ENCODE measurements at places on chromosomes 3 and 15. TPM values are rescaled to one million over a fixed set of nuclear protein-coding genes. Genes with fewer than 3 reads are reported as not detected.

Gene ITIH1
- total RNA-seq = not detected

Gene CORO2B
- 2.9 TPM for total RNA-seq

Gene PLXND1
- 392 TPM for total RNA-seq

Gene SOX14
- total RNA-seq = not detected

Gene ADGRG7
- not detected for total RNA-seq

Gene SCAANT1
- total RNA-seq = not detected

Gene CYP1A1
- 39.8 TPM for total RNA-seq

Gene RSL24D1
- total RNA-seq = 47.2 TPM

Gene PLSCR5
- total RNA-seq = not detected

Gene GATM
- total RNA-seq = 0.26 TPM

Gene NDUFB4
- 20.8 TPM for total RNA-seq

Gene SH3GL3
- not detected for total RNA-seq

Gene ZNF860
- 1.3 TPM for total RNA-seq

Gene TRIM71
- under 0.01 TPM for total RNA-seq

Gene APOD
- total RNA-seq = 12.9 TPM

Gene HGD
- not detected for total RNA-seq

Gene LRRC31
- not detected for total RNA-seq

Gene CPA3
- total RNA-seq = 0.51 TPM

DNA sequence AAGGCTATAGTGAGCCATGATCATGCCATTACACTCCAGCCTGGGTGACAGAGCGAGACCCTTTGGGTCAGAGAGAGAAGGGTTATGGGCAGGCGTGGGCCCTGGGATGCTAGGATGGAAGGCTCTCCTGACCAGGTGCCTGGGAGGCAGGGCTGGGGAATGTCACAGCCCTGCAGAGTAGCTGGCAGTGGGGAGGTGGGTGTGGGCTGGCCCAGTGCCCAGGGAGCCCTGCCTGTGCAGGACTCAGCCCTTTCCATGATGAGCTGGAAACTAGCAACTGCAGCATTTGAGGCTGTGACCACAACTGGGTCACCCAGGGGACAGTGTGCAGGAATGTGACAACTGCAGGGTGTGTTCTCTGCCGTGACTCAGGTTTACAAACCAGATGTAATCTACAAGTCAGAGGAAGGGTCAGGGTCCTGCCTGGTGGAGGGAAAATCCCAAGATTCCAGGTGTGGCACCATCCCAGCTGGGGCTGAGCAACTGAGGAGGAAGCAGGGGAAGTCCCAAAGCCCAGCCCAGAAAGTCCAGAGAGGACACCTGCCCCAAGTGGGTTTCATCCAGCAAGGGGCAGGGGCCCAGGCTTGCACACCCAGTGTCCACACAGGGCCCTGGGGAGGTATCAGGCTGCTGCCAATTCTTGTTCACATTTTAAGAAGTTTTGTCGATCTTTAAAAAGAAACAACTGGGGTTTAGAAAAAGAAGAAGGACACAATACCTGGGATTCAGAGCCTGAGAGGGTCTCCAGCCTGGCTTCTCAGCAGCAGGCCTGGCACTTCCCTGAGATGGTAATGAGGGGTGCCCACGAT lies 45.5 kb downstream of the SLC28A1 start:
- DNase-seq = peak; percentile 40

GRCh38 chr15:72995849-72996248 lies 56.4 kb upstream of the NEO1 start:
- no peak for DNase-seq

GRCh38 chr3:157423337-157423736 lies 13.3 kb upstream of the PTX3 start:
- no peak for DNase-seq

GRCh38 chr3:119365418-119365817 lies 71.2 kb downstream of the ARHGAP31 start:
- DNase-seq = no peak

- DNase-seq = no peak
Measured at GRCh38 chr15:75051711-75052110, 28.3 kb downstream of the PPCDC start.

- no peak for DNase-seq
Measured at GRCh38 chr3:74711913-74712512, 97.6 kb upstream of the CNTN3 start.

DNA sequence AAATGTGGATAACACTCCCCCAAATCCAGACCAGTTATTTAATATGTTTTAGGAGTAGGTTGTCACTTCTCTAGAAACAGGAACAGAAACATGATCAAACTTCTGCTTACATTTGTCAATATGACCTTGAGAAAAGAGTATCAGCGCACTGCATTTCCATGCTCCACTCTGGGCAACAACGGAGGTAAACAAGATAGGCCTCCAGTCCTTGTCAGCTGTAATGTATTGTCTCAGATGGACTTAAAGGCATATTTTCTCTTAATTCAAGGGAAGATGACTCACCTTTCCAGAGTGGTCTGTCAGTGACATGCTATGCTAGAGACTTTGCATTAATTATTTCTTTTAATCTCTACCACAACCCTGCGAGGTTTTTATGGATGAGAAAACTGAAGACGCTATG lies 51.6 kb upstream of the TCF12 start:
- DNase-seq = no peak

DNA sequence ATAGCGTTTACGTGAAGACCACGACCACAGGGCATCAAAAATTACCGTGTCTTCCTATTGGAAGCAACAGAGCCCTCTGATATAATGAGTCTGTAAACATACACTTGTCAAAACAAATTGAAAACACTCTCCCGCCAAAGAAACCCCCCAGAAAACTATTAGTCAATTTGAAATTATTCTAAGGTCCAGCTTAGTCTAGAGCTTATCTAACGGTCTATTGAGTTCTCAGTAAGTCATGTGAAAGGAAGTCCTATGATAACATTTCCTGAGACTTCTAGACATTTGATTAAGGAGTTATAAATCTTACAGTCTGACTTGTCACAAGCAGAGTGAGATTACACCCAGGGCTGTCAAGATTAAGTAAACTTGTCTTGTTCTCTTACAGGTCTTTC lies 356.3 kb downstream of the FOXP1 start:
- DNase-seq = no peak

- no peak for DNase-seq
Measured at GRCh38 chr15:25060996-25061620, 106.3 kb downstream of the SNRPN start.

GRCh38 chr3:158108445-158108985 lies 1.4 kb upstream of the RSRC1 start:
- no peak for DNase-seq

DNA sequence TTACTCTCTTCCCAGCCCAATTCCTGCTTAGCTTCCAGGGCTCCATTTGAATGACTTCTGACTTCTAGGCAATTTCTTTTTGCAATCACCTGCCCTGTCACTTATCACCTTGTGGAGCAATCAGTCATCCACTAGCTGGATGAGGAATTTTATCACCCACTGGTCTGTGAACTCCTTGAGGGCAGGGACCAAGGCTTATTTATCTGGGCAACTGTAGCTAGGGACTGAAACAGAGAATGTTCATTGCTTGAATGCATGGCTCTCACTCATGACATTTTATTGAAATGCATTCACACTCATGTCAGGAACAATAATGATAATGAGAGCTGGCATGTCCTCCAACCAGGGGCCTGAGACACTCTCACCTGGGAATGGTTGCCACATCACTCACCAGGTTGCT lies 15.5 kb downstream of the TNFAIP8L3 start:
- no peak for DNase-seq

- no peak for DNase-seq
Measured at GRCh38 chr3:67037615-67038014, 39.5 kb downstream of the KBTBD8 start.

DNA sequence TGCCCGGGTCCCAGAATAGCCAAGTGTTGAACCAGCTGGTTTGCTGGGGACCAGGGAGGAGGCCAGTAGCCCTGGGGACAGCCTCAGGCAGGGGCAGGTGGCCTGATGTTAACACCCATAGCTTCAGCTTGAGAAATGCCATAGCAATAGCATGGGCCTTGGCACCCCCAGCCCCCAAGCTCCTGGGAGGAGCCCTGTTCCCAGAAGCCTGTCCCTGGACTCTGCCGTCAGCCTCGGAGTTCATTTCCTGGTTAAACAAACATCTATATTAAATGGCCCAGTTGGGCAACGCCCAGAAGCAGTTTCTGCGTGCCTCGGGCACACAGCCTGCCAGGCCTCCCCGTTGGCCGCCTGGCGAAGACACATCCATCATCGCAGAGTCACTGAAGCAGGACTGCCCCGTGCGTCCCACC lies 58.2 kb downstream of the FGD5 start:
- peak; percentile 74 for DNase-seq

- no peak for DNase-seq
Measured at GRCh38 chr3:88773766-88774165, 333.7 kb upstream of the EPHA3 start.

DNA sequence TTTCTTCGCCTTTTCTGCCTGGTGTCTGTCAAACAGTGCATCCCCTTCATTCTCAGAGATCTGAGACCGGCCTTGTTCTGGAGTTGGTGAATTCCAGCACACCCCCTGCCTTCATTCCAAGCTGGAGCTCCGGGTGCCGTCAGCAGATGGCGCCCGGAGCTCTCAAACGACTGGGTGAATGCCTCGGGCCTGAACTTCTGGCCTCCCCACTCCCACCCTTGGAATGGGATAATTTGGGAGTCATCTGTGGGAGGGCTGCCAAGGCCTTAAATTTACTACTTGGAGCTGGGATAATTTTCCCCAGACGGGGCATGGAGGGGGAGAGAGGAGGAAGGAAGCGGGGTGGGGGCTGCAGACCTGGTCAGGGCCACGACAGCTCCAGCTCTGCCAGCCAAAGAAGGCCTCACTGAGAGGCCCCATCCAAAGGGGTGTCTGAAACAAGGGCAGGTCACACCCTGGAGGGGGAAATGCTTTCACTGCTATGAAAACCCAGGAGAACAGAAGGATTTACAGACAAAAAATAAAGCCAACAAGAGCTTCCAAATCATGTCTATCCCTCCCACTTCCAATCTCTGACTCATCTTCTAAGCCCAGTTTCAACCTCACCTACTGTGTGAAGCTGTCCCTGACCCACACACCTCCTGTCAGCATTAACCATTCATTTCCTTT lies 187.9 kb downstream of the OPA1 start:
- peak; percentile 86 for DNase-seq

DNA sequence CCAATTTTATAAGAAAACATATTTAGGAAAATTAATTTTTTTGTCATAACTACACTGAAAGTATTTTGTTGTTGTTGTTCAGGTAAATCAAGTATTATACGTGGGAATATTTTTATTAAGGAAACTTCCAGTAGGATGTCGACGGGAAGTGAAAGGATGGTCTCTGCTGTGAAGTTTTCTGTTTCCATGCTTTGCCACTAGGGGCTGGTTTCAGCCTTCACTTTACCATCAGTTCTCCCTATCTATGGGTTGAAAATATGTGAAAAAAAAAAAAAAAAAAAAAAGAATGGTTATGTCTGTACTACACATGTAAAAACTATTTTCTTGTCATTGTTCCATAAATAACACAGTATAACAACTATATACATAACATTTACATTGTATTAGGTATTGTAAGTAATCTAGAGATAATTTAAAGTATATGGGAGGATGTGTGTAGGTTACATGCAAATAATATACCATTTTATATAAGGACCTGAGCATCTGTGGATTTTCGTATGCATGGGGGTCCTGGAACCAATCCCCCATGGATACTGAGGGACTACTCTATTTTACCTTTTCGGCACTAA lies 136.7 kb downstream of the SMAD6 start:
- no peak for DNase-seq

DNA sequence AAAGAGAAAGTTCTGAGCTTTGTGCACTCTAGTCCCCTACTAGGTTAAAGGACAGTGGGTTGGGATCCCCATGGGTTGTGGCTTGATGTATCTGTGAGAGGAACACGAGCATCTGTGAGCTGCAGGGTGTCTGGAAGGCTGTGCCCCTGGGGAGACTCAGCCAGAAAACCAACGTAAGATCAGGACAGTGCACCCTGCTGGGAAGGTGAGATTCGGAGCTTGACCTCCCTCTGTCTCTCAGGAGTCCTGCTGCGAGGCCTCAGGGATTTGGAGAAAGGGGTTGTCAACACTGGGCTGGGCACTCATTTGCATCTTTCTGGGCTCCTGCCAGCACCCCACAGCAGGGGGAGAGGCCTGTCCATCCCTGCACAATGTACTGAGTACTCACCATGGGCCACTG lies 15.2 kb downstream of the ANKRD63 start:
- no peak for DNase-seq

DNA sequence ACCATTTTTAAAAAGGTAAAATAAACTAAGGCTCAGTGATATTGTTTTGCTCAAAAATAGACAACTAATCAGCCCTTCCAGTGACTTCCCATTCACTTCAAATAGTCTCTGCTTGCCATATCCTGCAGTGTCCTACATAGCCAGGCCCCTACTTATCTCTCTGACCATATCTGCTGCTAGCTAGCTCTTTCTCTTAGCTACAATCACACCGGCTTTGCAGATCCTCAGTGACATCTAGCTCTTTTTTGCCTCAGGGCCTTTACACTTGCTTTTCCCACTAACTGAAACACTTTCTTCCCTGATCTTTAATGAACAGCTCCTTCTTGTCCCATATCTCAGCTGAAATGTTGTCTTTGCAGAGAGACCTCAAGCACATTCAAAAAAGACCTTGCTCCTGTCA lies 161.3 kb downstream of the IL5RA start:
- DNase-seq = no peak

DNA sequence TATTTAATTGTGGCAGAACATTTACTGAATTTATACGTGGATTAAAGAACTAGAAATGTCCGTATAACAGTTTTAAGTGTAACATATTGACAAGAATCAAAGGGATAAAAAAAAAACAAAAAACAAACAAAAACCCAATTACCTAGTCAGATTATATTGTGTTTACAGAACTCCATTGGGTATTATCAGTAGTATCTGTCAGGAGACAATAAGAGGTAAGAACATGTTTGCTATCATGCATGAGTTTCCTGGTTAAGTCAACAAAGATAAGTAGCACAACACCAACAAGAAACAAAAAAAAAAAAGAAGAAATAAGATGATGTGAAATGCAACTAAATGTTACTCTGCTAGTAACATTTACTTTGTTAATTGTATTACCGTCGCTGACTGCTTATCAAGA lies 570.6 kb downstream of the ZBBX start:
- DNase-seq = no peak

GRCh38 chr15:90596943-90597342 lies 67.2 kb downstream of the CRTC3 start:
- no peak for DNase-seq

Measured in dermis microvascular lymphatic vessel endothelial cell (primary cell).